ENCODE measurements at places on chromosomes 1 and 21. TPM values are rescaled to one million over a fixed set of nuclear protein-coding genes. Genes with fewer than 3 reads are reported as not detected.

Gene MLLT11
- 2.0 TPM for total RNA-seq

Gene GCSAML
- 0.59 TPM for total RNA-seq

Gene FAM177B
- total RNA-seq: not detected

Gene MATN1
- not detected for total RNA-seq

Gene C1orf56
- total RNA-seq: 4.8 TPM

Gene NSL1
- total RNA-seq: 28.1 TPM

Gene TLCD4
- 43.4 TPM for total RNA-seq

Gene NCAM2
- total RNA-seq: 4.8 TPM

Gene LCE2A
- not detected for total RNA-seq

GRCh38 chr1:44648529-44649250 lies 25.6 kb downstream of the TMEM53 start:
- DNase-seq: no peak

DNA sequence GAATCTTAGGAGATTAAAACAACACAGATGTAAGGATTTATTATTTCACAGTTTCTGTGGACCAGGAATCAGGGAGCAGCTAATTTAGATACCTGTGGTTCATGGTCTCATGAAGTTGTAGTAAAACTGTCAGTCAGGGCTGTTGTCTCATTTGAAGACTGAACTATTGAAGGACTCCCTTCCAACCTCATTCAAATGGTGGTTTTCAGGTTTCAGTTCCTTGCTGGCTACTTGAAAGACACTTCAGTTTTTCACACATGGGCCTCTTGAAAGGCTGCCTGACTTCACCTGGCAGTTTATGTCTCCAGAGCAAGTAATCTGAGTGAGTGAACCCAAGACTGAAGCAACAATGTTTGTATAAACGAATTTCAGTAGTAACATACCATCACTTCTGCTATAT lies 915.9 kb downstream of the PLA2G4A start:
- DNase-seq: no peak

DNA sequence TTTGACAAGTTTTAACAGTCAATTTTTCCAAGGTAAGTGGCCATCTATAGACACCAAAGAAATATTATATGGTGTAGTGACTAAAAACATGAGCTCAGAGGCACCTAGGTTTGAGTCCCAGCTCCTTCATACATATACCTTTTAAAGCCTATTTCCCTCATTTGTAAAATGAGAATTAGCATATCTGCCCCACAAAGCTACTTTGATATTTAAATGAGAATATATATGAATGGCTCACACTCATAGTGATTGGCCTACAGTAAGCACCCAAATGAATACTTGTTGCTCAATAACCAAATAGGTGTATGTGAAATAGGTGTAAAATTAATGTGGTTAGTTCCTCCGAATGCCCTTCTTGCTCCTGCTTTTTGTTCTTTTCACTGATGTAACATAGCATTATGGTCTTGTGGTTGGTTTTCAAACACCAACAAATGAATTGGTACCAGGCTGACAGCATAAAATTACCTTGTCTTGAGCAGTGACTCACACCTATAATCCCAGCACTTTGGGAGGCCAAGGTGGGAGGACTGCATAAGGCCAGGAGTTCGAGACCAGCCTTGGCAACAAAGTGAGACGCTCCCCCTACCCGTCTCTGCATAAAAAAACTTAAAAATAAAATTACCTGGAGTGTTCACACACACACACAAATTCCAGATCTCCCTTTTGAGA lies 25.3 kb downstream of the CNIH4 start:
- no peak for DNase-seq

DNA sequence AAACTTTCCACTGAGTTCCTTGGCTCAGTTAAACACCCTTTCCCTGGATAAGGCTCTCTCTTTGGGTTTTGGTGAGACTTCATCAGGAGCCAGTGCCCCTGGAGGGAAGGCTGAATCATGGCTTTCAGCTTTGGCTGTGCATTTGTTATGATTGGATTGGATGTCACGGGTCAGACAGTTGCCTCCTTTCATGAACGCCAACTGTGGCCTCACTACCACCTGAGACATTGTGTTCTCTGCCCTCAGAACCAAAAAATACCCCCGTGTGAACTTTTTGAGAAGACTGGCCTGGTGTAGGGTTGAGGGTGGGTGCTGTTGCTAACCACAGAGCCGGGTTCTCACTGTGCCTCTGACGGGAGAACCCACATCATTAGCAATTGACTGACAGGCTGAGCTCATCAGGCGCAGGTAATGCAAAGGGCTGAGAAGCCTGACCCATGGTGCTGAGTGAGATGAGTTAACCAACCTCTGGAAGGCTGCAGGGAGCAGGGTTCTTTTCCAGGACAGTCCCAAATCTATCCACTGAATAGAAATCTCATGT lies 65.6 kb downstream of the HHAT start:
- peak; percentile 48 for DNase-seq

- DNase-seq: no peak
Observed at GRCh38 chr1:164560121-164560541, 1.1 kb downstream of the PBX1 start.

DNA sequence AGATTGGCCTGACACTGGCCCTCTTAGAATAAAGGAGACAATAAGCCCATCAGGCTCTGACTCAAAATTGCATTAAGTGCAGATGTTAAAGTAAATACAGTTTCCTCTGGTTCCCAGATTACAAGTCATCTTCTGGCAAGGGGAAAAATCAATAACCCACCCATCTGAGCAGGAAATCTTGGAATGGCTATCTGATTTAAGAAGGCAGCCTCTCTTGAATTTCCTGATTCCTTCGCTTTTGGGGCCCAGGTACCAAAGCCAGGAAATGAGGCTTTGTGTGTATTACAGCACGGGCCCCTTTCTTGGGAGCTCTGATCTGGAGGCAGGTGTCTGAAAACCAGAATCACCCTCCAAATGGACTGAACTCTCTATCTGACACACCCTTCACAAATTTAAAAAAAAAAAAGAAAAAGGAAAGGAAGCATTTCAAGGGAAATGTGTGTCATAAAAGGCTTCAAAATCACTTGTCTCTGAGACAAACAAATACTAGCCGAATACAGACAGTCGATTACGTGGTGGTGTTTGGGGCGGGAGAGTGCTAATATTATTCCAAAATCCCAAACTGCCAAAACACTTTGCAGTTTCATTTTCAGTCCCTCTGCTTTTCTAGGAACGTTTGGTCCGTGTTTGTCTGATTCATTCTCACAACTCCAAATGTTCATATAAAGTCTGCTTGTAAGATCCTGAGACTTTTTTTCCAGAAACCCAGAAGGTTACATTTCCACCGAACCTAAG lies 240.9 kb upstream of the CAMK1G start:
- no peak for DNase-seq

DNA sequence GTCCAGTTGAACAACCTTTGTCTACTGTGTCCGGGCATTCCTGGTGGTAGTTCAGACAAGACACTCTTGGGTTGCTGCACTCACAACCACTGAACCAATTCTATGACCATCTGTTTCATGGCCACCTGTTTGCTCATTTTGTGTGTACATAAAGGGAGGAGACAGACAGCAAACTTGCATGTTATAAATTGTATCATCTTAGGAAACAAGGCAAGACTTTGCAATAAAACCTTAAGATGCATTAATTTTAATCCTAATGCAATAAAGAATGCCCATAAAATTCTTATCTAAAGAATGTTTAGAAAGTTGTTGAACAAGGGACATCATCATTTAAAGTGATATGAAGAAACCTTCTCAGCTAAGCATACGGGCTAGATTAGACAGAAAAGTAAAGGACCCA lies 34.8 kb downstream of the ADAM30 start:
- no peak for DNase-seq

DNA sequence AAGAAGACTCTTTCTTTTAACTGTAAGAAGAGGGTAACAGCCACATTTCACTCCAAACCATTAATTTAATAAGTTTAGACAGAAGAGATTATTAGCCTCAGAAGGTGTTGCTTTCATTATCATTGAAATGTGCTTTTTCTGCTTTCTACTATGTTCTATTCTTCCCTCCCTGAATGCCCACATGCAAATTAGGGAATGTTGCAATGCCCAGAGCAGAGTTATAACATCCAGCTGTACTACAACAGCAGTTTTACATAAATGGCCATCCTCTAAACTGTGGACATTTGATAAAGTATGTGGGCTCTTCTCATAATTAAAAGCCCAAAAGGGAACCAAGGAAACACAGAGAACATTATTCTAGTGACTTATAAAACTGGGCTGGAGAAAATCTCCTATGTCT lies 82.2 kb upstream of the SOD1 start:
- DNase-seq: no peak

DNA sequence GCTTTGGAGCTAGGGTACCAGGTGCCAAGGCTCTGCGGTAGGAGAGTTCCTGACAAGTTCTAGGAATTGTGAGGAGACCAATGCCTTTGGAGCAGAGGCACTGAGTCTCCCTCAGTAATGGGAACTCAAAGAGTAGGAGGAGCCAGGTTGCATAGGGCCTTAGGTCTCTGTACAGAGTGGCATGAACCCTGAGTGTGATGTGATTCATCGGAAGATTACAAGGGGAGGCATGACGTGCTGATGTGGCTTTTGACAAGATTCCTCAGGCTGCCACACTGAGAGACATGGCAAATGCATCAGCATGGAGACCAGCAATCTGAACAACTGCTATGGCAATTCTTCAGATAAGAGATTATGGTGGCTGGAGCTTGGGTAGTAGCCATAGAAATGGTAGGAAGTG lies 94.6 kb upstream of the SLC44A3 start:
- DNase-seq: no peak

GRCh38 chr1:228332797-228333738 lies 73.6 kb downstream of the TRIM11 start:
- no peak for DNase-seq

GRCh38 chr1:36871146-36871971 lies 163.0 kb downstream of the GRIK3 start:
- no peak for DNase-seq

DNA sequence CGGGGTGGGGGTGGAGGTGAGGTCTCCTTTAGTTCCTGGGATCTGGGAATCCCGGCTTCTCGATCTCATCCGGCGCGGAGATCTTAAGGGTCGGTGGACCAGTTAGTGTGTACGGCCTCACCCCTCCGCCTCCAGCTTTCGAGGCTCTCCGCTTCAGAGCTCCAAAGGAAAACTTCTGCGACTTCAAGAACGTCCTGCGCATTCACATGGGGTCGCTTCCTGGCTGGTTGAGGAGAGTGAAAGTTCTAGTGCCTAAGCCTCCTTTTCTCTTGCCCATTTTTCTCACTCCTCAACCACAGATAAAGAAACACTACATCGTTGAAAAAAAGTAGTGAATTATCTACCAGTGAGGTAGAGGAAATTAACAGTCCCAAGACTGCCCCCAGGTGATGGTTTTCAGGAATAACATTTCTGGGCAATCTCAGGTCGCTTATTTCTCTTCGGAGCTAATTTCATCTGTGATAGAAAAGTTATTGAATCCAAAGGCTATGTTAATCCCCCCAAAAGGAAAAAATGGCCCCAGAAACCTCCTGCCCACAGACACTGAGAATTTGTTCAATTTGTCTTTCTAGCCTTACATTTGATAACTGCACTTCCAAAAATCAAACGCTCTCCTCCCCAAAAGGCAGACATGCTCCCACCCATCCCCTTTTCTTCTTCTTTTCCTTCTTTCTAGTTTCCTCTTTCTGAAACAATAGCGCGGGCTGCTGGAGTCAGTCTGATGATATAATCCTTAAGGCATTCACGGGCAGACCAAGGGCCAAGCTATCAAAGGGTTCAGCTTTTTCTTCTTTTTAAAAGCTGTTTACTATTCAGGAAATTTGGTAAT lies 20.6 kb upstream of the TBX15 start:
- no peak for DNase-seq

GRCh38 chr1:232952514-232953499 lies 2.4 kb downstream of the NTPCR start:
- DNase-seq: peak; percentile 29

GRCh38 chr1:25492323-25492722 lies 51.1 kb upstream of the LDLRAP1 start:
- no peak for DNase-seq
